ENCODE measurements at places on chromosomes 6 and 20.

DNA sequence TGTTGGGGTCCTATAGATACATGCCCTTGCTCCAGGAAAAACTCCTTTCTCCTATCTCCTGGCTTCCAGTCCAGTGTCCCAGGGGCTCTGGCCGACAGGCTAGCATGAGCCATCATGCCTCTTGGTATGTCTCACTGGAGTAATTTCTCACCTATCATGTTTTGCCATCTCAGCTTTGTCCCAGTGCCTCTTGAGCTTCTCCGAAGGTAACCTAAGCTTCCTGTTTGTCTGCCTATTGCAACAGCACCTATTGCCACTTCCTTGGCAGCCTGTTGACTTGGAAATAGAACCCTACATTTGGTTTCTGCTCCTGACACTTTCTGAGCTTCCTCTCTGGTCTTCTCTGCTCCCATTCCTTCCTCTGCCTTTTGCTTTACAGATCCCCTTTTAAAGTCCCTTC lies 197.7 kb downstream of the KCNQ5 start:
- DNase-seq: no peak

DNA sequence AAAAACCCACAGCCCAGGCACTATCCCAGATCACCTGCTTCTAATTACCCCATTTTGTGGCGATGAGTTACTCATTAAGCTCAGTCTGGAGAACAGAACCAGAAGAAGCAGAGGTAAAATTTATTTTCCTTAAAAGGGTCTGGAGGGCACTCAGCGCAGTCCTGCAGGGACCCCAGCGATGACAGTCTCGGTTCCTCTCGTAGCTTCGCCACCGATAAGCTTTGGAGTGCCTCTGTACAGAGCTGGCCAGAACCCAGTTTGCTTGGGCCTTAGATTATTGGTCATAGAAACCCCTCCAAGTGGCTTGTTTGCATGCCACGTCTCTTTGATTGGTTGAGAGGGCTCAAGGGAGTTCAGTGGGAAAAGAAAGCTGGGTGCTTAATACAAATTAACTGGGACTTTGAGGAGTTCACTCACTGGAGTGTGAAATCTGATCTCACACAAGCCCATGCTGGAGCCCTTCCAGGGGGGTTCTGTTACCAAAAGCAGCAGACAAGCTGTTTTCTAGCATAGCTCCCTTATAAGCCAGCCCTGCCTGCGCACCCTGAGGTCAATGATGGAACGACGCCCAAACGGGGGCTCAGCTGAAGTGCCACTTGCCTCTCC lies 158.5 kb upstream of the ARID1B start:
- no peak for DNase-seq

GRCh38 chr20:17494201-17494600 lies 37.0 kb downstream of the BFSP1 start:
- DNase-seq: no peak

DNA sequence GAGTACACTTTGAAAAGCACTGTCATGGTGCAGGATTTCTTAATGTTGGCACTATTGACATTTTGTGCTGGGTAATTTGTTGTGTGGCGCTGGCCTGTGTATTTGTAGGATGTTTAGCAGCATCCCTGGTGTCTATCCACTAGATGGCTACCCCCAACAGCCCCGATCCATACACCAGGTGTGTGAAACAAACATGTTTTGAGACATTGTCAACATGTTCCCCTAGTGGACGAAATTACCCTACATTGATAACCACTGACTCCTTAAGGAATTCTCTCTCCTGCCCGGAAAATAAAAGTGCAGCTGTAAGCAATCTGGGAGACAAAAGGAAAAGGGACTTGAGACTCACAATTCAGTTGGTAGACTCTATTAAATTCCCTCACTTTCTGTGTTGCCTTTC lies 52.6 kb upstream of the TMEM200A start:
- no peak for DNase-seq

- DNase-seq: no peak
These were observed 1.2 kb upstream of the SLC24A3 start for GRCh38 chr20:19211252-19211651.

DNA sequence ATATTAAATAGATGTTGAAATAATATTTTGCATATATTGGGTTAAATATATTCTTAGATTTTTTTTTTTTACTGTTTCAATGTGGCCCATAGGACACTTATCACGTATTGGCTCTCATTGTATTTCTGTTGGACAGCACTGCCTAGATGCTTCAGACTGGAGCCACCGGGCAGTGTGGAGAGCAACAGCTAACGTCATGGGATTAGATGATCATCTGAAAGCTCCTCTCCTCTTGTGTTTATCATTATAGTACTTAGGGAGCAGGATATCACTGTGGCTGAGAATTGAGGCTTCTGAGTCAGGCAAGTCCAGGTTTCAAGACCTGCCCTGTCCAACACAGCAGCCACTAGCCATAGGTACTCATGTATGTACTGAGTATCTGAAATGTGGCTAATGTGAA lies 87.4 kb downstream of the ZHX3 start:
- no peak for DNase-seq

DNA sequence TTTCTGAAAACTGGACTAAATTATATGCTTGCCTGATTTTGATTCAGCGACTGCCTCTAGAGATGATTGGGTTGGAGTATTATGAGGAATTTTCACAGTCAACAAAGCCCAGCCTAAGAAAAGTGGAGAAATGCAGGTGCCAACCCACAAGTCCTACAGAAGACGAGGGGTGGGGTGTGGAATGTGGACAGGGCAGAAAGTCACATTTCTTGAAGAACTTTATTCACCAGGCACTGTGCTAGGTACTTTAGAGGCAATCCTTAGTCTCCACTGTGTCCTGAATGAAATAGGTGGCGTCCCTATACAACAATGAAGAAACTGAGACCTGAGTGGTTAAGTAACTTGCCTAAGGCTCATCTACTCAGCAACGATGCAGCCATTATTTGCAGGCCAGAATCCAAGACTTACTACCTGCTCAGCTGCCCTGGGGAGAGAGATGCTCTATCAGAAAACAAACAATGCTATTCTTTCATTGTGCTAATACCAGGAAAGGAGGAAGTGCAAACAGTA lies 106.3 kb downstream of the RNF144B start:
- DNase-seq: no peak
